Immature natural killer cell (primary cell): ENCODE measurements at places on chromosomes 5 and 9.

DNA sequence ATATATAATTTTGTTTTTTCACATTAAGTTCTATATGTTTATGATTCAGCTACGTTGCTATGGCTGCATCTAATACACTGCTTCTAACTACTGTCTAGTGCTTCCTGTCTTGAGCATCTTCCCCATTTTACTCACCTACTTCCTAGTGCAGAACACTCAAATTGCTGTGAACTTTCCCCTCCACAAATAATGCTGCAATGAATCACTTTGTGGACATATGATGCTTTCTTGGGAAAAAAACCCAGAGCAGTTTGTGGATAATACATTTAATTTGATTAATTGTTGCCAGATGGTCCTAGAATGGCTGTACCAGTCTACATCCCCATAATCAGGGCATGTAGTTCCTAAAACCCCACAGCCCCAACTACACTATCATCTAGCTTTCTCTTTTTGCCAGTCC lies 18.5 kb downstream of the CD180 start:
- DNase-seq: no peak

DNA sequence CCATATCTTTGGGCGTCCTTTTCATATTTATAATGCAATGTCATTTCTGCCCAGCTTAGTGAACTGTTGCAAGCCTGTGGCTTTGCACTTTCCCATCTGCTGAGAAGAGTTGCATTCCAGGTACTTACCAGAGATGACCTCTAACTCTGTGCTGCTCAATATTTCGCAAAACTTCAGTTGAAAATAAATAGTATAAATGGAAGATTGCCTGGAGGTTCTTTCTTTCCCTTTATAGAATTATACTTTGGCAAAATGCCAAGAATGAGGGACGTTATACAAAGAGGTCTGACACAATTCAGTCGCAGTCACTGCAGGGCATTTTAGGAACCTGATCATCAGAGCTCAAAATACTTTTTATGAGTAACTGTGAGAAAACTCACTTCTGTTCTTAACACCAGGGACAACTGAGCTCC lies 18.9 kb upstream of the VLDLR start:
- DNase-seq: no peak

GRCh38 chr9:133738640-133739225 lies 581 bp upstream of the SARDH start:
- no peak for DNase-seq

DNA sequence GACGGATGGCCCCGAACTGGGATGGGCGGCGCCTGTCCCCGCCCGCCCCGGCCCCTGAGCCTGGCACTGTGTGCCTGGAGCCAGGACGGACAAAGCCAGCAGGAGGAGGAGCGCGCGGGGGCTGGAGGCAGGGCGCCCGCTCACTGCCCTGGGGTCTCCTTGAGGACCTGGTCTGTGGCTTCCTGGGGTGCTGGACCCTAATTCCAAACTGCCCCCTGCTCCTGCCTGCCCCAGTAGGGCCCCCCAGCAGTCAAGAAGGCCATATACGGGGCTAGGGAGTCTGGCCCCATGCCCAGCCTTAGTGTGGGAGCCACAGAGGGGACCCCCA lies 29.2 kb upstream of the RXRA start:
- no peak for DNase-seq

GRCh38 chr5:67211926-67212325 lies 15.3 kb upstream of the CD180 start:
- DNase-seq: no peak

GRCh38 chr5:173670130-173670651 lies 53.7 kb upstream of the BOD1 start:
- DNase-seq: no peak

DNA sequence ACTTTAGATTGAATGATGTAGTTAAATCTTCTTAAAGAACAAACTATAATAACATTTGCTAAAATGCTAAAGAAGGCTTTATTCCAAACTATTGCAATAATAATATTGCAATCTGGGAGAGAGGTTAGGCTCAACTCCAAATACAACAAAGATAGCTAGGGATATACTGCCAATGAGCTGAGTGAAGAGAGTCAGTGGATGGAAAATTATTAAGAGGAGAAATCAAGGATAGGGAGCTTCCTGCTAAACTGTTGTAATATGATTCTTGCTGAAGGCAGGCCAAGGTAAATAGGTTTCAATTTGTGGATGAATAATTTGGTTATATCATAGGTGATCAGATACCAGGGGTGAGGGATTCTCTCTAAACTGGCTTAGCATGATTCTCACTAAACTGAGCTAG lies 1651.5 kb downstream of the EFNA5 start:
- DNase-seq: no peak

GRCh38 chr9:80028501-80028900 lies 456.7 kb downstream of the TLE4 start:
- no peak for DNase-seq

GRCh38 chr9:95102001-95102433 lies 215.5 kb downstream of the FANCC start:
- no peak for DNase-seq

- no peak for DNase-seq
Observed at GRCh38 chr9:129253803-129254381, 75.8 kb upstream of the IER5L start.

GRCh38 chr9:30178610-30179009 lies 2205.8 kb upstream of the ACO1 start:
- DNase-seq: no peak
